LHCN-M2 (cell line): ENCODE measurements at places on chromosomes 4 and X.
A peak's percentile ranks its signal among the peaks of the same experiment; 100 is the strongest.

DNA sequence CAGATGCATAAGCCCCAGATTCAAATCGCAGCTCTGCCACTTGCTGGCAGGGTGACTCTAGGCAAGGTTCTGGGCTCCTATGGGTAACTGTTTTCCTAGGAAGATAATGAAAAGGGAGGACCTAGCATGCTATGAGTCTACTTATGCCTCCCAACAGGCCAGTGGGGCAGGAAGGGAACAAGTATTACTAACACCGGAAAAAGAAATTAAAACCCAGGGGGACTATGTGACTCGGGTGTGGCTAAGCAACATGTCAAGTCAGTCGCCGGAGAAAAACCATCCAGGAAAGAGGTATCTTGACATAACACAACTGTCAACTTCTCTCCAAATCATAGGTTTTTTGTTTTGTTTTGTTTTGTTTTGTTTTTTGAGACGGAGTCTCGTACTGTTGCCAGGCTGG lies 45.5 kb upstream of the RBPJ start:
- no peak for DNase-seq

DNA sequence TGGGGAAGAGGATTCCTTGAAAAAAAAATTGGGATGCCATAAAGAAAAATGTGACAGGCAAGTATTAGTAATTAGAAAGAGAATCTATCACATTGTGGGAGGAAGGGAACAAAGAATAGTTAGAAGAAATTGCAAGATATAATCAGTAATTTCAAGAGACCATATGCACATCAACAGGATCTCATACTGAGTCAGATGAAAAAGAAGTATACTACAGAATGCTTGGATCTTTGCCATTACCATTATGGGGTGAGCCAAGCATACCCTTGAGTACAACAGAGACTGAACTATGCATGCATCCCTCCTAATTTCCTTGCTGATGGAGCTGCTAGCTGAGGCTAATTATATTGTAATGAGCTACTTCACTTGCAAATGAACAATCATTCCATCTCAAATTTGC lies 287.6 kb downstream of the PAPSS1 start:
- no peak for DNase-seq

GRCh38 chrX:39835776-39836175 lies 262.0 kb downstream of the BCOR start:
- DNase-seq: no peak

DNA sequence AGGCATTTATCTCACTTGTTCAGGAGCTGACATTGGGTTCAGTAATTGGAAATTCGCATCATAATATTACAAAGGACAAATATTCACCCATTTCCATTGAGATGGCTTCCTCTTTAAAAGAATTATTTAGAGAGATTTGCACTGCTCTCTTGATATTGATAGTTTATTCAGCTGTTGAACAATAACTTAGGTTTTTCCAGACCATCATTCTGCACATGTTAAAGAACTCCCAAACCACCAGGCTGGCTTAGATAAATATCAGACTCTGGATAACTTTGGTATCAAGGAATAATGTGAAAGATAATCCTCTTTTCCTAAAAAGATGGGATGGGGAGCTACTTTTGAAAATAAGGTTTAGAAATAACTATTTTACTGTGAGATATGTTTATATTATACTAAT lies 154.0 kb downstream of the GASK1B start:
- peak; percentile 81 for DNase-seq

GRCh38 chr4:155565776-155566175 lies 100.9 kb upstream of the GUCY1A1 start:
- DNase-seq: no peak

- DNase-seq: peak; percentile 17
Observed at GRCh38 chrX:1807301-1807731, 192.5 kb downstream of the ASMT start.

DNA sequence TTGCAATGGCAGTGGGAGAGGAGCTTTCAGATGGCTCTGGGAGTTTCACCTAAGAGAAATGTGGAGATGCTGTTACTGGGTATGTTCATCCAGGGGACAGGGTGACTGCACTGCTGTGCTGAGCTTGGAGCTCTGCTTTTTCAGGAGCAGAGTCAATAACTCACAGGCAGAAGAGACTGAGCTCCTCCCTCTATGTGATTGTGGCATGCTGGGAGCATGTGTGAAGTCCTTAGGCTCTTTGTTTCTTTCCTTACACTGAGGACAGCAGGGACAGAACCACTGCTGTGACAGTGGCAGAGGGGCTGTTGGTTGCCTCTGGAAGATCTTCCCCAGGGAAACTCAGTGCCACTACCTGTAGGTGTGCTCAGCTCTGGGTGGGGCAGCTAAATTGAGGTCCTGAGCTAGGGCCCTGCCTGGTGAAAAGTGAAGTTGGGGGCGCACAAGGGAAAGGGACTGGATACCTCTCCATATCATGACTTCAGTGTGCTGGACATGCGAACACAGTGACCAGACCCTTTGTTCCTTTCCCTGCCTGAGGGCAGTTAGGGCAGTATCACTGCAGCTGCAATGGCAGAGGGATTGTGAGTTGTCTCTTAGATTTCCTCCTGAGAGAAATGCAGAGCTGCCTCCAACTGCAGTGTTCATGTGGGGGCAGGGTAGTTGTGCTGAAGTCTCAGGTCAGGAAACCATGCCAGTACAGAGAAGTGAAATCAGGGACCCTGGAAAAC lies 156.7 kb downstream of the TENT5D start:
- DNase-seq: no peak

DNA sequence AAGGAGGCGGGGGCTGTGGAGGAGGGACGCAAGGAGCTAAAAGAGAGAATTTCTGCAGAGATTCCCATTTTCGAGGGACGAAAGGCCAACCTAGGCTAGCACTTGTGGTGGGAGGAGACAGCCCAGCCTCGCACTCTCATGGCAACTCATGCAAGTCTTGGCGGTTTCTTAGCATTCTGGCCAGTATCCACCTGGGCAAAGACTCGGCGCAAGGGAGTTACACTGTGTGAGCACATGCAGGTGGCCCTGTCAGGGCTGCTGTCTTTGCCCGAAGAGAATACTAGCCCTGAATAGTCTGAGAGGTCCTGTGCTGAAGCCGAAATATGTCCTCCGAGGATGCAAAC lies 15.5 kb downstream of the MCF2 start:
- no peak for DNase-seq
